Stimulated activated CD8-positive, alpha-beta memory T cell treated with anti-CD3 and anti-CD28 coated beads, Interleukin-7, amount 100 ng/mL, for 1 hour (primary cell): ENCODE measurements at places on chromosomes 7 and 10.
A peak's percentile ranks its signal among the peaks of the same experiment; 100 is the strongest.

GRCh38 chr7:142130267-142130666 is 18.7 kb downstream of the MGAM2 start:
- no peak for DNase-seq

DNA sequence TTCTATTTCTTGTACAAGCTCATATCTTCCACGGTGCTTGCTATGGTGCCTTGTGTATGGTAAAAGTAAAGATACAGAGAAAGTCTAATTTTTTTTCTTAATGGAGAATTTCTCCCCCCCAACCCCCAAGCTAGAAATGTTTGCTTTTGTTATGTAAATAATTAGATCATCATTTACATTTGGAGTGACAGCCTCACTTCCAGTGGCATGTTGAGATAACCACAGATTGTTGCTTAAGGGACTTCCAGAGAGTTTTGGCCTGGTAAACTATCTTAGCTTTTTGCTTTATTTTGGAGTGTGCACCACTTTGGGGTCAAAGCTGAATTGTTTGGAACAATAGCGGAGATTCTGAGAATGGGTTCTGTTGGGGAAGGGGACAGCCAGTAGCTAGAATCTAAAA is 129.7 kb downstream of the ZNF365 start:
- no peak for DNase-seq

- DNase-seq: no peak
Observed at GRCh38 chr10:3741688-3742461, 43.1 kb downstream of the KLF6 start.

DNA sequence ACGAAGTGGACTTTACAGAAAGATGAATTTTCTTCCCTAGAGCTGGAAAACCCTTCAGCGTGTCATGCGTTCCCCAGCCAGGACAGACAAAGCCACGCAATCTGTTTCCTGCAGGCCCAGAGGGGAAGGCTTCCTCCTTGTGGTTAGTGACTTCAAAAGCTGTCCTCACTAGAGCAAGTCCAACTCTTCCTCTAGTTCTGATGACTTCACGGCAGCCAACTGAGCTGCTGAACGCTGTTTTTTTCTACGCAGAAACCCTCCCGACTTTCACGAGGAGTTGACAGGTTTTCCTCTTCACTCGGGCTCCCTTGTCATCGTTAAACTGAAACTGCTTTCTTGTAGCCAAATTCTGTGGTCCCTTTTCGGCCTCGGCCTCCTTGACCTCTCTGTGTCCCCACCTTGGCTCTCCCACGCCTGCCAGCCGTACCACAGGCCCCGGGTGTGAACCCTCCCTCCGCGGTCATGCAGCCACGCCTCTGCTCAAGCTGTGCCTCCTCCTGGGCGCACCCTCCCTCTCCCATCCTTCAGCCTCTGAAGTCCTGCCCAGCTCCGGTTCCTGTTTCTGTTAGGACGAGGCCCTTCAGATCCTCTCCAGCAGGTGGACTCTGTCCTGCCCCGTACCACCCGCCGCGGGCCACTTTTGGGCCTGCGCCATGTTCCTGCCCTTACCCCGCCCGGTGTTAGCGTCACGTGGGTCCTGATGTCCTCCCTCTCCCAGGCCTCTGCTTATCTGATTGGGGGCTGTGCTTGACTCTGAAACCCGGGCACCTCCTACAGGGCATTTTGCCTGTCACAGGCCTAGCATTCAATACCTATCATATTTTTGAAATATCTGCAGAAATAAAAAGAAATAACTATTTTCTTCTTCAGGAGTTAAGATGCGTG is 39.3 kb downstream of the CUX1 start:
- DNase-seq: peak; percentile 49

DNA sequence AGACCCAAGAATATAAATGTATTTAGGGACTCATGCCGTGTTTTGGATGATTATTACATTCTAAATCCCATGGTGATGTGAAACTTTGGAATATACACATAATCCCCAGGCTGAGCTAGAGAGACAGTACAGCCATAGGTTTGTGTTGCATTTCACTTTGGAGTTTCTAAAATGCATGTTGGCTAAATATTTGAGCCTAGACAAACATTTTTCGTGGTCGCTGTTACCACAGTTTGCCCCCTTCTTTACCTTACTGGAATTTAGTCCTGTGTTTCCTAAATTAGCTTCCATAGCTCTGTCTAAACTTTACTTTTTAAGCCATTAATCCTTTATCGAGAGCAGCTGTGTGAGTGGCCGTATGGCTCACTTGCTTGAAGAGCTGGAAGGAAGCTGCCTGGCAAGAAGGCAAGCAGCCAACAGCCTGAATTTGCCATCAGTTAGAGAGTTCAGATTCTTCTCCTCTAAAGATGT is 192.0 kb downstream of the BICC1 start:
- no peak for DNase-seq

DNA sequence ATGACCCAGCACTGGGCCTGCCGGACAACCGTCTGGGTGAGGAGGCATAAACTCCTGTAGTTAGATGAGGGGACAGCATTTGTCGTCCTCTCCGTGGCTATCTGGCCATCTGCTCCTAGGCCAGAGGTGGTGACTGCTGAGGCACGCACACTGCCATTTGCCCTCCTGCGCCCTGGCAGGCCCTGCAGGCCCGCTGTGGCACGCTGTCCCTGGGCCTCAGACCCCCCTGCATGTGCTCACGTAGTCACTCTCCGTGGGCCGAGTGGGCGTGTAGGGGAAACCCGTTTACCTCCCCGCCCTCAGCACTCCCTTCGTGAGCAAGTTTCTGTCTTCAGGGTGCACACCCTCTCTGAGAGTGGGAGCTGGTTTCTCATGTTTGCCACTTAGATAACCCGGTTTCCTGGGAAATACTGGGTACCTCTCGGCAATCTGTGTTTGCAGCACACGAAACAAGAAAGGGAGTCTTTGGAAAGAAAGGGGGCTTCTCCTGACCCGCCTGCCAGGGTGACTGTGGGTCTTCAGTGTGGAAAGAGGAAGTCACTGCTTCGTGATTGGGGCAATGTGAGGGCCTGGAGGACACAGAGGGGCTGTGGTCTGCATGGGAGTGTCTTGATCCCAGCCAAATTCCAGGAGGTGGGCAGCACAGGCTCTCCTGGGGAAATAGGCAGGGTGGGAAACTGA is 10.8 kb downstream of the ADAMTS14 start:
- no peak for DNase-seq

DNA sequence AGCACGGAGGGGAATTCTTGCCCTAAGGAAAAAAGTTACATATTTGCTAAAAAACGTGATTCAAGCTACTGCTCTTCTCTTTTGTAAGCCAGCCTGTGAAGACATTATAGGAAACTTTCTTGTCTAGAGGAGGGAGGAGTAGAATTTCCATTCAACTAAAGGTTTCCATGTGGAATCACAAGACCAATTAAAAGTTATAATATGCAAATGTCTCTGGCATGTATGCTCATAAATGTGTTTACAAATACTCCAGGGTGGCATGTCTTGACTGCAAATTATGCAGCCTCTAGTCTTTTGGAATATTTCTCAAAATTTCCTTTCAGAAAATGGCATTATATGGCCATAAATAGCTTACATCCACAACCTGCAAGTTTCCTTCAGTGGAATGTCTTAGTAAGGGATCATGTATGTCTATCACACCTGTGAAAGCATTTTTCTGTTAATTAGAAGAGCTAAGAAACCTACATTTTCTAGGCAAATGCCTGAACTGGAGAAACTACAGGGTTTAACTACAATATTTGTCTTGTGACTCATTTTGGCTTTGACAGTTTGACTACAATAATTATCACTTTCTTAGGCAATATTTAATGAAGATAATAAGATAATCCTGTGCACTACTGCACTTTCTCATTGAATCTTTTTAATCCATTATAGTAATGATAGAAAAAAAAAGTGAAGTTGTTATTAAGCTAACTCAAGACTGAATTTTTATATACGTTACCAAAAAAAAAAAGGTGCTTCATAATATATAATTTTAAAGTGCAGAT is 111.1 kb upstream of the C10orf90 start:
- no peak for DNase-seq
